AG09319 (cell line): ENCODE measurements at places on chromosomes 4 and X.
A peak's percentile ranks its signal among the peaks of the same experiment; 100 is the strongest.

DNA sequence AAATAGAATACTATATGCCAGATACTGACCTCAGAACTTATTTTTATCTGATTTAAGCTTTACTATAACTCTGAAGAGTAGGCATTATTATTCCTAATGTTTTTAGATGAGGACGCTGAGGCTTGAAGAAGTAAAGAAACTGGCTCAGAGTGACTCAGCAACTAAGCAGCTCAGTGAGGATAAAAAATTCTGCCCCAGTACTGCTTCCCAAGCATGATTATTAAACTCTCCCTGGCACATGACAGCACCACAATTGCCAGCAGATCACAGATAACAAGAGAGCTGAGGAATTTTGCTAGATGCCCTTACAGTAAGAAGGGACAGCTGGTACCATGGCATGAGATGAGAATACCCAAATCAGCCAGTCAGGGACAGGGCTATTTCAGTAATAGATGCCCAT, 219.4 kb downstream of the NKX6-1 start:
- no peak for DNase-seq

GRCh38 chr4:113052379-113052951, 3.0 kb downstream of the ANK2 start:
- no peak for DNase-seq

DNA sequence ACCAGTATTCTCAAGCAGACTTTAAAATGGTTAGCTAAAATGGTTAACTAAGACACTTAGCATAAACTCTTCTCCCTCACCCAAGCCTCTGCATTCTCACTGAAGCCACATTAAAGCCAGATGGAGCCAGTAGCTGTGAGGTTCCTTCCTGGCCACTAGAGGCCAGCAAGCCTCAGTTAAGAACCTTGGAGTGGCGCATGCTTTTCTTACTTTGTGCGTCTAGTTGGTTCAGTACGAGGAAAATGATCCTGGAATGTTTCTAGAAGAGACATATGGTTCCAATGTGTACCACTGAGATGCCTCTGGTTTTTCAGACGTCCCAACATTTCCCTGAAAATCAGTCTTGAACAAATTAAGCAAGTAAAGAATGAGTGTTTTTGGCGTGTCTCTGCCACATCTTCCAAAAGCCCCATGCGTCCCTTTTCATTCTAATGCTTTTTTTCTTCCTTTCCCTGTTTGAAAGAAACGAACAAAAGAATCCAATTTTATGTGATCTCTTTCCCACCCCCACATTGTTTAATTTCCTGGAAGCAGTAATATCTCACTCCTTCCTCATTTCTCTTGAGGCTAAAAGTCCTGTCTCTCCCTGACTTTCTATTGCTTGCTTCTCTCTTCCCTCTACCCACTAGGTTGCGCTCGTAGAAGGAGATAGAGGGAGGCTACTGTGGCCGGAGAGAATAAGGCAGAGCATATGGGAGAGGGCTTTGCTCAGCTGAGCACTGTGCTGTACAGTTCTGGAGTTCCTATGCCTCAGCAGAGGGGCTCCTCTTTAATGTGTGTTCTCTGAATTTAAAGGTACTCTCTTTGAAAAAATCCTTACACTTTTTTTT, 82.9 kb upstream of the TAB3 start:
- peak; percentile 11 for DNase-seq

DNA sequence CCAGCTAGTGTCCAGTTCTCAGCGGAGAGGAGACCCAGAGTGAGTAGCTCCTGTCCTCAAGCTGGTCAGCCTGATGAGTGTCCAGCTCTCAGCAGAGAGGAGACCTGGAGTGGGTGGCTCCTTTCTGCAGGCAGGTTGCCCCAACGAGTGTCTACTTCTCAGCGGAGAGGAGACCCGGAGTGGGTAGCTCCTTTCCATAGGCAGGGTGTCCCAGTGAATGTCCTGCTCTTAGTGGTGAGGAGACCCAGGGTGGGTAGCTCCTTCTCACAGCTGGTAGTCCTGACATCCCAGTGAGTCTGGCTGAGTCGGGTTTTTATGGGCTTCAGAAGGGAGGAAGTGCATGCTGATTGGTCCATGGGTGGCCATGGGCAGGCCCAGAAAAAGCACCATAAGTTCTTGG, 55.7 kb upstream of the NUDT6 start:
- no peak for DNase-seq

GRCh38 chr4:167903291-167903721, 189.0 kb upstream of the ANXA10 start:
- DNase-seq = no peak

GRCh38 chr4:157803421-157803820, 369.4 kb downstream of the GASK1B start:
- DNase-seq = no peak

DNA sequence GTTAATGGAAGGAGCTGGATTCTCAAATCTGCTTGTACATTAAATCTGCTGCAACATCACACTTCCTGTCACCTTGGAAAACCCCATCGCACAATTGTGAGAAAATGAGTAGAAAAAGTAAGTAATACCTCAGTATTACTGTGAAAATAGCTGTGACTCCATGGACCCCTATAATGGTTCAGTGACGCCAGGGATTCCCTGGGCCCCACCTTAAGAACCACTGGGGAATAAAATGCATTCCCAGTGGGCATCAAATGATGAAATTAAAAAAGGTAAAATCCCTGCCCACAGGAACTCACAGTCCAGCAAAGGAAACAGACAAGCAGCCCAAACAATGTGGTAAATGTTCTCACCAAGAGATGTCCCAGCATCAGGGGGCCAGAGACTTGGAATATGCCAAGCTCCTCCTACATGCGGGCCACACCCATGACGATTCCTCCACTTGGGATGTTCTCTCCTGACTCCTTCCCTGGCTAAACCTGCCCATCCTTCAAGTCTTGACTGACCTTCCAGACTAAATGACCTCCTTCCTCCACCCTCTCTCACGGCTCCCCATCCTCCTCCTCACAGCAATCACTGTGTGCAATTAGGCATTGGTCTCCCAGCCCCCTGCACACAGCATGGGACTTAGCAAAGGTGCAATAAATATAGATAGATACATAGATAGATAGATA, 2.6 kb downstream of the EVC2 start:
- DNase-seq = no peak

DNA sequence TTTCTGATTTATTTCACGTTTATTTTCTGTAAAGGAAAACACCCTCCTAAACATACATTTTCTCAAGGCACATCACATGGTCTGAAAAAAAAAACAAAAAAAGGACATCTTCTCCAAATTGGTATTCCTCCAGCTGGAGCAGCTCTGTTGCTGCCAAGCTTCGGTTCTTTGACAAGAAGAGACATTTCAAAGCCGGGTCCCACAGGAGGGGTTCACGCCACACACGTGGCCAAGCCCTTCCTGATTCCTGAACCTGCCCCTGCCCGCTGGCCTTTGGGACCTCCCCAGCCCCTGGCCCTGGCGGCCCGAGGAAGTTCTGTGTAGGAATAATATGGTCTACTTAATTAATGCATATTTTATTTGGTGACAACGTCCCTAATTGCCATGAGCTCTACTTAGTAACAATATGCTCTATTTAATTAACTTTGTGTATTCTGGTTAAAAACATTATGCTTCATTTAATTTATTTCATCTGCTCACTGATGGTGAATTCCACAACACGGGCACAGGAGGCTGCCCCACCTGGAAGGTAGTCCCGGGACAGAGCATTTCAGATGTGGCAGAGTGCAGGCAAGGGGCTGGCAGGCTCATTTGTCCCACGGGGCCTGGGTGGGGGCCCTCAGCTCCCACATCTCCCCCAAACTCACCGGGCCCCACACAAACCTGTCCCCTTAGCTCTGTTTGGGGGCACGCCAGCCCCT, 5.4 kb upstream of the RGS12 start:
- no peak for DNase-seq
